Naive thymus-derived CD8-positive, alpha-beta T cell (primary cell): ENCODE measurements at places on chromosomes 1 and 21.

DNA sequence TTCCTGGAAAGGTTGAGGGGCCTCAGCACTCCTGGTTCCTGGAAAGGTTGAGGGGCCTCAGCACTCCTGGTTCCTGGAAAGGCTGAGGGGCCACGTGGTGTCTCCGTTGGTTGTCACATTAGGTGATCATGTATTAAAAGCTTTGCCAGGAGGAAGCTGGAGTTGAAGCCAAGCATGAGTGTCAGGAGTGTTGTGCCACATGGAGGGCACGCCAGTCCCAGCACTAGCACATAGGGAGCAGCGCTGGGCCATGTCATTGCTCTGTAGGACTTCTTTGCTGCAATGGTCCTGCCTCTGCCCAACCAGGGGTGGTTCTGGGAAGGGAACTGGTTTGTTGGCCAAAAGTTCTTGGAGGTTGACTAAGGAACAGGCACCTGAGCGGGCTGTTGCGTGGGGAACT is 13.3 kb downstream of the ATP5PO start:
- DNase-seq, result no peak

GRCh38 chr1:75742047-75742625 is 17.6 kb downstream of the ACADM start:
- no peak for DNase-seq

- DNase-seq, result no peak
Observed at GRCh38 chr1:40784141-40784770, 669 bp downstream of the KCNQ4 start.

GRCh38 chr1:41615981-41616380 is 131.5 kb upstream of the EDN2 start:
- no peak for DNase-seq

DNA sequence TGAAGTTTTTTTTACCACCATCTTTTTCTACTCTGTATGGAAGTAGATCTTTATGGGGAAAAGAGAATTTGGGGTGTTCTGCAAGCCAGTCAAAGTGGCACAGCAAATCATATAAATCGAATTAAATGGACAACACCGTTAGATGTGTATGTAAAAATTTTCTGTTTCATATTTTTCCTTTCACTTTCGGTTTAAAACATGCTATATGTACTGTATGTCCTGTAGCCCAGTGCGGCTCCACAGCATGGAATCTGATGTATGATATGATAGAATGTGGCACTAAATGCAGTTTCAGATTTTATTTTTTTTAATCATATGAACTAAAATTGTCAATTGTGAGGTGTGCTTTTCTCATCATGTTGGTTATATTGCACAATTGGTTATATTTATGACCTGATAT is 32.9 kb downstream of the RAB4A start:
- no peak for DNase-seq

DNA sequence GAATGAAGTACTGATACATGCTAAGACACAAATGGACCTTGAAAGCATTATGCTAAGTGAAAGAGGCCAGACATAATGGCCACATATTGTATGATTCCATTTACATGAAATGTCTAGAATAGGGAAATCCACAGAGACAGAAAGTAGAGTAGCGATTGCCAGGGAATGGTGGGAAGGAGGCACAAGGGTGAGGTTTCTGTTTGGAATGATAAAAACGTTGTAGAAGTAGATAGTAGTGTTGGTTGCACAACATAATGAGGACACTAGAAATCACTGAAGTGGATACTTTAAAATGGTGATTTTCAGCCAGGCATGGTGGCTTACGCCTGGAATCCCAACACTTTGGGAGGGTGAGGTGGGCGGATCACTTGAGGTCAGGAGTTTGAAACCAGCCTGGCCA is 97.6 kb upstream of the VANGL1 start:
- DNase-seq, result no peak

GRCh38 chr1:3511856-3512255 is 57.4 kb downstream of the ARHGEF16 start:
- DNase-seq, result no peak
